ENCODE measurements at places on chromosomes 5 and 9.

DNA sequence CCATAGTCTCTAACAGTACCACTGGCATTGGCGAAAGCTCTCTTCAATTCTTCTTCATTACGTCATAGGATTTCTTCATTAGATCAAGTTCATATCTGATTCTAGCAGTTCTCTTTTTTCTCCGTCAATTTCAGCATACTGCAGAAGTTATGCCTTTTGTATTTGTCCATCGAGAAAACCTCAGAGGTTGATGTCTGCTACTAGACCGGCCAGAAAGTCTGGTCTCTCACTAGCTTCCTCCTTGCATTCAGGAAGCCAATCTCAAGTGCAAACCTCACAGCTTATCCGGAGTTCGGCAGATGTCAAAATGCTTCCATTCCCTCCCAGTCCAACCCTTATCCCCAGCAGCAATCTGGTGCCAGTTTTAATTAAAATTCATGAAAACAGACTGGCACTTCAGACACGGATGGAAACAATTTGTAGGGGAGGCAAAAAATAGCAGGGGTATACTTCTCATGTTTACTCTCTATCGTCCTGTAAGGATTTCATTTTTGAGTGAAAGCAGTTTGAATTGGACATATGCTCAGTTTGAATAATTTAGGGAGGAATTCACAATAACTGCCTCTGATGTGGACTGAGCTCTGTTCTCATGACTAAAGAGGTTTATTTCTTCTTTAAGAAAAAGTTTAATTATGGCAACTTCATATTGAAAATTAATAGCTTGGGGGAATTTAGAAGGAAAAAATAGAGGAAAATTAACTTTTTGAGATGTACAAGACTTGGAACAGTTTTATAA is 56.4 kb upstream of the TMC1 start:
- DNase-seq: no peak

- no peak for DNase-seq
Observed at GRCh38 chr9:89425024-89425805, 72.7 kb downstream of the SEMA4D start.

- no peak for DNase-seq
Observed at GRCh38 chr9:71677209-71677608, 91.1 kb downstream of the CEMIP2 start.

DNA sequence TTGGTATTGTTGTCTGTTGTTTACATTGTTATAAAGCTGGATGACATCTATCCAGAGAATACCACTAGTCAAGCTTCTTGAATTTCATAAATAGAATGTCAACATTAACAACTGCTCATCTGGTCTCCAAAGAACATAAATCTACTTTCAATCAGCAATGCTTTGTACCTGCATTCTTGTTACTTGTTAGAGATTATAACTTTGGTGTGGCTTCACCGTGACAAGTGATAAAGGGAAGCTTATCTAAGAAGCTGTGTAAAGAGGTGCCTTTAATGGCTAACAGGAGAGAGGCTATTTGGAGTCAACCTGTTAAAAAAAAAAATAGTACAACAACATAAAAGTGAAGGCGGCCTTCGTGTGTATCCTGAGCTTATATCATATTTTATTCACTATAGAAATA is 41.8 kb downstream of the MUSK start:
- no peak for DNase-seq

DNA sequence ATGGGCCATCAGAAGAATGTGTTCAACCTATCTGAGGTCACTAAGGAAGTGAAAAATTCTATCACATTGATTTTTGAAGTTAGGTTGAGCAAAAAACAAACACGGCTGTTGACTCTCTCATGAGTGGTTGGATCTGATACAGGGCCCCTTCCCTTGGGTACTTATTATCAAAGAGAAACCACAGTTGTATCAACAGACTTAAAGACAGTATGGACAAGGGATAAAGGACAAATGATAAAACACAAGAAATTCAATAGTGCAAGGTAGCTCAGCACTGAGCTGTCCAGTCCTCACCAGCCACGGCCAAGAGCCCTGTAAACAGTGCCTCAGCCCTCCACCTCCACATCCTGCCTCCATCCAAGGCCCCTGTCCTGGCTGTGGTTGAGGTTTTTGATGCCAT is 86.9 kb downstream of the UBE2QL1 start:
- no peak for DNase-seq

- DNase-seq: no peak
Observed at GRCh38 chr9:70382709-70383605, 31.5 kb downstream of the KLF9 start.

DNA sequence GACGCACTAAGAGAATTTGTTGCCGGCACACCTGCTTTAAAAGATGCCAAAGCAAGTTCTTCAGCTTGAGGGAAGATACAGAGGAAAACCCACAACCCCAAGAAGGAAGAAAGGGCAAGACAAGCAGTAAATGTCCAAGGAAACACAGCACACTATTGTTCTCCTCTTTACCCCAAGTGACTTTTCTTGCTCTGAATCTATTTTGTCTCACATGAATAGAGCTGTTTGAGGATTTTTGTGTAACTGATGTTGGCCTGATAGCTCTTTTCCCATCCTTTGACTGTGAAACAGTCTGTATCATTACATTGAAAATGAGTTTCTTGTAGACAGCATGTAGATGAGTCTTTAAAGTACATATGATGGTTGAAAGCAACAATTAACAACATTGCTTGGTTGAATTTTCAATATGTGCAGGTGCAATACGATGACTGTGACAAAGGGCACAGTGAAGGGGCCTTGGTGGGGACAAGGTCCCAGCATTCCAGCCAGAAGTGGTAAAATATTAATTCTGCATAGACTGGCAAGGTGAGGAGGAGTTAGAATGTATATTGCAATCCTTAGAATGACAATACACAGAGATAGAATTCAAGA is 16.8 kb upstream of the CEP72 start:
- DNase-seq: no peak

Measured in activated gamma-delta T cell (primary cell).